ENCODE measurements at places on chromosomes 1 and 21.

- no peak overlapping the region for H3K4me3 ChIP-seq
- no peaks in the 10 kb centered on the region for H3K4me1 ChIP-seq
- DNase-seq = no peak
- H3K36me3 ChIP-seq = peaks cover 24% of the 10 kb centered on the region
These were observed 114.4 kb downstream of the PIK3R3 start for GRCh38 chr1:46017876-46018503.

- no peak overlapping the region for H3K4me3 ChIP-seq
- H3K4me1 ChIP-seq = peaks cover 11% of the 10 kb centered on the region
- H3K36me3 ChIP-seq = no peaks in the 10 kb centered on the region
These were observed 3.7 kb downstream of the KCNA2 start for GRCh38 chr1:110602466-110602865.

GRCh38 chr1:245715970-245716369 lies 561.2 kb downstream of the KIF26B start:
- no peaks in the 10 kb centered on the region for H3K27me3 ChIP-seq
- H3K36me3 ChIP-seq = no peaks in the 10 kb centered on the region
- peaks cover 14% of the 10 kb centered on the region for H3K4me1 ChIP-seq
- H3K4me3 ChIP-seq = no peak overlapping the region

DNA sequence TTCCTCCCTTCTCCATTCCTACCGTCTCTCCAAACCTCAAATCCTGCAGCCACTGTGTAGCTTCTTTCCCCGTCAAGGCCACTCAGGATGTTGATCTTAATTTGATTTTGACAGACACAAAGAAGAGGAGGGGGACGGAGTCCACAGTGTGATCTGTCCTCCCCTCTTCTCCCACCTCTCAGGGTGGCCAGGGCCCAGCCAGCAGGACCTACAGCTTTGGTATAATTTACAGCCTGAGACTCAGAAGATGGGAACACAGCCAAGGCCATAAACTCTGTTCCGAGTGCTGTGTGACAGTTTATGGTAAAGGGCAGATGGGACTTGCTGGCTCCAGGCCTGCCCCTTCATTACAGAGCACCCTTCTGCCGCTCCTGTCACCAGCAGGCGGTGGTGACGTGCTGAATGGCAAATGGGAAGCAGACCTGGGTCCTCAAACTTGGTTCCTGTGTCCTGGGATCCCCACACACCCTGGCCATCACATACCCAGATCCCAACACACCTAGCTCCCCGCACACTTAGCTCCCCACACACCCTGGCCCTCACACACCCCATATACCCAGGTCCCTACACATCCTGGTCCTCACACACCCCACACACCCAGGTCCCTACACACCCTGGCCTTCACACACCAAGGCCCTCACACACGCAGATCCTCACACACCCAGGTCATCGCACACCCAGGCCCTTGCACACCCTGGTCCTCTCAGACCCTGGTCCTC lies 71.6 kb downstream of the CD2 start:
- H3K27ac ChIP-seq = peak overlapping the region; percentile 75
- H3K36me3 ChIP-seq = no peaks in the 10 kb centered on the region
- no peaks in the 10 kb centered on the region for H3K27me3 ChIP-seq
- H3K4me1 ChIP-seq = peaks cover 33% of the 10 kb centered on the region
- no peak for DNase-seq

- no peak overlapping the region for H3K27ac ChIP-seq
- peak overlapping the region; percentile 70 for H3K4me3 ChIP-seq
- DNase-seq = peak; percentile 57
- H3K36me3 ChIP-seq = no peaks in the 10 kb centered on the region
- H3K4me1 ChIP-seq = peaks cover 48% of the 10 kb centered on the region
These were observed 1.2 kb downstream of the OLIG1 start for GRCh38 chr21:33070998-33071769.

DNA sequence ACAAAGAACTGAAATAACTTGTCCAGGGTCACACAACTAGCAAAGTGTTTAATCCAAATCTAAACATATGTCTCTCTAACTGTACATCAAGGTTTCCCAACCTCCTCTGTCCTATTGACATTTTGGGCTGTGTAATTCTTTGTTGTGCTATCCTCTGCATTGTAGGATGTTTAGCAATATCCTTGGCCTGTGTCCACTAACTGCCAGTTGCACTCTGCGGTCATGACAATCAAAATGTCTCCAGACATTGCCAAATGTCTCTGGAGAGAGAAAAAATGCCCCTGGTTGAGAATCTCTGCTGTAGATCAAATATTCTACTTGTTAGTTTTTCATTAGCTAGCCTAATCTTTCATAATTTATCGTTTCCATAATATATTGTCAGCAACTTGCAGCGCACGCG lies 353.4 kb upstream of the NEGR1 start:
- no peak overlapping the region for H3K4me3 ChIP-seq
- no peak overlapping the region for H3K27ac ChIP-seq
- no peak for DNase-seq
- H3K4me1 ChIP-seq = peaks cover 33% of the 10 kb centered on the region

DNA sequence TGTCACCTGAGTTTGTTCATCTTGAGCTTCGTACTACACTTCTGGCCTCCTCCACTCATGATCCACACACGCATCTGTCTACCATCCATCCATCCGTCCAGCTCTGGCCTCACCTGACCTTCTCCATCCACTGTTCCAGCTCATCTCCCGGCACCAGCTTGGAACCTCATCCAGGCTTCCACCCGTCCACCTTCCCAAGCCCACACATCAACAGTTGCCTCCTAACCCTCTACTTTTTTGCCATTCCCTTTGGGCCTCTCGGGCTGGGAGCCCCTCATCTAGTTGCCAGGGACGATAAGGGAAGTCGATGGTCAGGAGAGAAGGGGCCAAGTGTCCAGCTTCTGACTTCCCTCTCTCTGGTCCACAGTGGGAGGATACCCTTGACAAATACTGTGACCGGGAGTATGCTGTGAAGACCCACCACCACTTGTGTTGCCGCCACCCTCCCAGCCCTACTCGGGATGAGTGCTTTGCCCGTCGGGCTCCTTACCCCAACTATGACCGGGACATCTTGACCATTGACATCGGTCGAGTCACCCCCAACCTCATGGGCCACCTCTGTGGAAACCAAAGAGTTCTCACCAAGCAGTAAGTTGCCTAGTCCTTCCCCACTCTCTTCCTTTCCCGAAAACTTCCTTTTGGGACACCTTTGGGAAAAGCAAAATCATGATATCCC lies 3.4 kb upstream of the FALEC start:
- peaks cover 10% of the 10 kb centered on the region for H3K4me1 ChIP-seq
- no peak for DNase-seq
- peaks cover 7% of the 10 kb centered on the region for H3K36me3 ChIP-seq
- no peak overlapping the region for H3K4me3 ChIP-seq

- H3K27ac ChIP-seq = no peak overlapping the region
- H3K27me3 ChIP-seq = 0 out of 2 replicates have a peak, but pooled peaks cover 4% of the 10 kb centered on the region
- no peak for DNase-seq
- H3K4me3 ChIP-seq = no peak overlapping the region
- H3K36me3 ChIP-seq = 0 out of 2 replicates have a peak, but pooled peaks cover 5% of the 10 kb centered on the region
- H3K4me1 ChIP-seq = peaks cover 10% of the 10 kb centered on the region
These were observed 24.1 kb upstream of the LBR start for GRCh38 chr1:225451840-225452515.

DNA sequence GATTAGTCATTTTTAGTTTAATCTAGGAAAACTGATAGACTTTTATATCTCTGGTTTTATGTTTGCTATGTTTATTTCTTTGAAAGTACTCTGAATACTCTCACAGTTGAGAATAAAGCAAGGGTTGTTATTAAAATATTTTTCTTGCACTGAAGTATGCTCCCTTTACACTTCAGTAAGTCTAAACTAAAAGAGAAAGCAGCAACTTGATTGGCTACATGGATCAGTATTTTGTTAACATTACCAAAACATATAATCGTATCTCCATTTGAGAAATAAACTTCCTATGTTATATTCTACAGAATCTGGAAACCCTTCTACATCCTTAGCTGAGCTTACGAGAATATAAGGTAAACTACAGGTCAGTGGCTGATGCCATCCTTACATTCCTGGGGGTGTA lies 149.5 kb upstream of the HP1BP3 start:
- H3K4me3 ChIP-seq = no peak overlapping the region
- no peaks in the 10 kb centered on the region for H3K27me3 ChIP-seq
- peaks cover 8% of the 10 kb centered on the region for H3K4me1 ChIP-seq
- no peak overlapping the region for H3K27ac ChIP-seq

- no peak for DNase-seq
- H3K27me3 ChIP-seq = no peaks in the 10 kb centered on the region
- H3K36me3 ChIP-seq = peaks cover 37% of the 10 kb centered on the region
- H3K4me3 ChIP-seq = no peak overlapping the region
- no peak overlapping the region for H3K27ac ChIP-seq
These were observed 23.4 kb downstream of the POFUT2 start for GRCh38 chr21:45264146-45264911.

DNA sequence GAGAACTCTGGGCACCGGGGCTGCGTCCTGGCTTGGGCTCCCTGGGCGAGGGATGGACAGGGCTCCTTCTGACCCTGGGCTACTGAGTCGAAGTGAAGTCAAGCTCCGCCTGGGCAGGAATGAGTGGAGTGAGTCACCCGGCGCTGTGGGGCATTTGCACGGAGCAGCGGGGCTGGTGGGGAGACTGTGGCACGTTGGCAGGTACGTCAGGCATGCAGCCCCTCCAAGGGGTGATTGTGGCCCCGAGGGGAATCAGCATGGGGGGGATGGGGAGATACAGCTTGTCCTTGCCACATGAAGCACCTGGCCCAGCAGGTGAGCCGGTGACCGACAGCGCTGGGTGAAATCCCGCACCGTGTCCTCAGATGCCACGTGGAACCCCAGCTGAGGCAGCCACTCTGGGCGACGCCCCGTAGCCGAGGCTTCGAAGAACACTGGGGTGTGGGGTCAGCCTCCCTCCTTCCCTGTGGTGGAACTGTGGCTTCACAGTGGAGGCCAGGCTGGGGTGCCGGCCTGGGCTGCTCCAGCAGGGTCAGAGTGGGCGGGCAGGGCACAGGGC lies 62.3 kb downstream of the COL18A1 start:
- H3K36me3 ChIP-seq = peaks cover 12% of the 10 kb centered on the region
- no peak overlapping the region for H3K4me3 ChIP-seq
- no peaks in the 10 kb centered on the region for H3K27me3 ChIP-seq
- H3K27ac ChIP-seq = no peak overlapping the region
- peaks cover 13% of the 10 kb centered on the region for H3K4me1 ChIP-seq
- DNase-seq = no peak

DNA sequence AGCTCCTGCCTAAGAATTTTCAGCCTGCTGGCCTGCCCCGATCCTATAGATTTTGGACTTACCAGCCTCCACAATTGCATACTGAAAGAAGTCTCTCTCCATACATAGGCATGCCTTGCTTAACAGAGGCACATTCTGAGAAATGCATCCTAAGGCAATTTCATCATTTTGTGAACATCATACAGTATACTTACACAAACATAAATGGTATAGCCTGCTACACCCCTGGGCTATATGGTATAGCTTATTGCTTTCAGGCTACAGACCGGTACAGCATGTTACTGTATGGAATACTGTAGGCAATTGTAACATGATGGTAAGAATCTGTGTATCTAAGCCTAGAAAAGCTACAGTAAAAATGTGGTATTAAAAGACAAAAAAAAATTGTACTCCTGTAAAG lies 174.7 kb downstream of the NRIP1 start:
- no peak for DNase-seq
- no peak overlapping the region for H3K27ac ChIP-seq
- peaks cover 12% of the 10 kb centered on the region for H3K4me1 ChIP-seq
- no peaks in the 10 kb centered on the region for H3K36me3 ChIP-seq
- no peaks in the 10 kb centered on the region for H3K27me3 ChIP-seq

GRCh38 chr1:50995651-50996050 lies 25.6 kb downstream of the CDKN2C start:
- DNase-seq = no peak
- H3K36me3 ChIP-seq = no peaks in the 10 kb centered on the region
- no peaks in the 10 kb centered on the region for H3K4me1 ChIP-seq
- peaks cover 7% of the 10 kb centered on the region for H3K27me3 ChIP-seq

GRCh38 chr21:18725653-18726052 lies 322.1 kb upstream of the TMPRSS15 start:
- H3K27ac ChIP-seq = no peak overlapping the region
- H3K27me3 ChIP-seq = no peaks in the 10 kb centered on the region
- H3K4me1 ChIP-seq = peaks cover 11% of the 10 kb centered on the region

GRCh38 chr1:164958982-164959768 lies 397.3 kb downstream of the LMX1A start:
- H3K4me1 ChIP-seq = no peaks in the 10 kb centered on the region
- no peak for DNase-seq
- H3K27ac ChIP-seq = no peak overlapping the region
- no peak overlapping the region for H3K4me3 ChIP-seq
- no peaks in the 10 kb centered on the region for H3K36me3 ChIP-seq

GRCh38 chr1:111619635-111620440 lies at the start of gene RAP1A:
RAP1A (plus strand) TSS chr1:111619789; CDS start chr1:111691361, 71,572 bp downstream.
- H3K36me3 ChIP-seq = no peaks in the 10 kb centered on the region
- peak; percentile 96 for DNase-seq
- H3K4me1 ChIP-seq = peaks cover 25% of the 10 kb centered on the region

DNA sequence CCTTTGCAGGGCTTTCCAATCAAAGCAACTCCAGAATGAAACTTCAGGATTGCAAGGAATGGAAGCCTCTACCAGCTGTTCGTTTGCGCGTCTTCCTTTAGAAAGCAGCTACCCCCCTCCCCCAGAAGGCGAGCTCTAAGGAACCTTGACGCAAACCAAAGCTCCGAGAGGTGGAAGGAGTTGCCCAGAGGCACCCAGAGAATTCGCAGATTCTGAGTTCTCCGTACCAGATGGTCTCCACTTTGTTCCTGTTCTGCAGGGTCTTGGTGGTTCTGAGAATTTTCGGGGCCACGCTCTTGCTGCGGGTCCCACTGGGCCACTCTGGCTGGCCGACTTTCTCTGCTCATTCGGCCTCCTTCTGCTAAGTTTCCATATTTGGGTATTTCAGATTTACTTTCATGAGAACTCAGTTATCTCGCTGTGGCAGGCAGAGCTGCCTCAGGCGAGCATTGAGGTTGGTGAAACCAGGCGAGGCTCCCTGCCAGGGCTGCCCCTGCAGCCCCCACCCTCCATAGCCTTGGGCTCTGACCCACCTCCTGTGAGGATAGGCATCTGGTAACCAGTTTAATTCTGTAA lies 801 bp downstream of the TRAF5 start:
- H3K27ac ChIP-seq = no peak overlapping the region
- peak overlapping the region; percentile 80 for H3K4me3 ChIP-seq
- H3K4me1 ChIP-seq = peaks cover 56% of the 10 kb centered on the region
- no peaks in the 10 kb centered on the region for H3K36me3 ChIP-seq
- peak; percentile 36 for DNase-seq

GRCh38 chr1:55347866-55348265 lies 132.7 kb upstream of the USP24 start:
- H3K36me3 ChIP-seq = no peaks in the 10 kb centered on the region
- no peaks in the 10 kb centered on the region for H3K4me1 ChIP-seq
- H3K27ac ChIP-seq = no peak overlapping the region
- H3K4me3 ChIP-seq = no peak overlapping the region

DNA sequence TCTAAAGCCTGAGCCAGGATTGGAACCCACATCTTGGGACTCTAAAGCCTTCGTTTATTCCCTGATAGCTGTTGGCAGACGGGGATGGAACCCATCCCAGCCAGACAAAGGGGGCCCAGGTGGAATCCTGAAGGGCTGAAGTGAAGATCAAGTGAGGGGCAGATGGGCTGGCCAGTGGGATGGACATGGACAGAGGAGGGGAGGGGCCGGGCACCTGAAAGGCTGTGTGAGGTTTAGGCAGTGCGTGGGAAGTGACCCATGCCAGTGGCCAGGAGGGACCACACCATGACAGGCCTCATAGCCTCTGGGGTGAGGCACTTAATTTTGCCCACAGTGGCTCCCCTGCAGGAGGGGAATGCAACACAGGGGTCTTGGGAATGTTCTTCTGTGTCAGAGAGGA lies 44.6 kb upstream of the DMRTB1 start:
- no peak overlapping the region for H3K4me3 ChIP-seq
- H3K36me3 ChIP-seq = no peaks in the 10 kb centered on the region
- DNase-seq = no peak
- peaks cover 26% of the 10 kb centered on the region for H3K27me3 ChIP-seq
- H3K4me1 ChIP-seq = peaks cover 59% of the 10 kb centered on the region
